ENCODE measurements at places on chromosomes 12 and 14.

DNA sequence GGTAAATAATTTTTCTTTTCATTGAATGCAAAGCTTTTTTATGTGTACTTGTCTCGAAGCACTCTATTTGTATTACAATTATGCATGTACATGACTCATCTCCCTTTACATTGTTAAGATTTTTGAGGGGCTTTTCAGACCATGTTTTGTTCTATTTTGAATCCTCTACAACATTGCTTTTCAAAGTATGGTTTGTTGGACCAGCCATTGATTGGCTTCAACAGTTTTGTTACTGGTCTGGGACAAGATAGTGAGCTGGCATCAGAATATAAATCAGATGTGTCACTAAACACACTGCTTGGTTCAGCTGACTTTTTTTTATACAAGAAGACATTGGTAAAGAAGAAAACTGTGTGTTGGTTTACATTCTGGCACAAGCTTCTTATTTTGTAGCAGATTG is 122.3 kb downstream of the MON2 start:
- DNase-seq: no peak

- peak; percentile 25 for DNase-seq
Measured at GRCh38 chr12:13094367-13094766, 9.1 kb downstream of the GSG1 start.

GRCh38 chr14:69288011-69288771 is 28.2 kb downstream of the GALNT16 start:
- DNase-seq: no peak

- no peak for DNase-seq
Measured at GRCh38 chr12:71107936-71108335, 49.9 kb downstream of the TSPAN8 start.

- DNase-seq: peak; percentile 68
Measured at GRCh38 chr14:106372870-106373652, 846.7 kb downstream of the TMEM121 start.

- no peak for DNase-seq
Measured at GRCh38 chr14:52678591-52678990, 16.8 kb downstream of the ERO1A start.

DNA sequence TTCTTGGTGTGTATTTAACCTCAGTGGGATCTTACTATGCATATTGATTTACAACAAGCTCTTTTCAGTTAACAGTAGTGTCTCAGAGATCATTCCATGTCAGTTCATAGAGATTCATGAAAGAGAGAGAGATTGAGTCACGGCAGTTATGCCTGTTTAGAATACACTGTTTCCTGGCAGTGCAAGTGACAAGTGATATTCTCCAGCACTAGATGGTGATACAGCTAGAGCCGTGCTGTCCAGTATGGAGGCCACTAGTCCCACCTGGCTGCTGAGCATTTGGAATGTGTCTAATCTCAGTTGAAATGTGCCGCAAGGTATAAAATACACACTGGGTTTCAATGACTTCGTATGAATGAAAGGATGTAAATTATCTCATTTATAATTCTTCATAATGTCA is 184.4 kb downstream of the SUDS3 start:
- DNase-seq: no peak

DNA sequence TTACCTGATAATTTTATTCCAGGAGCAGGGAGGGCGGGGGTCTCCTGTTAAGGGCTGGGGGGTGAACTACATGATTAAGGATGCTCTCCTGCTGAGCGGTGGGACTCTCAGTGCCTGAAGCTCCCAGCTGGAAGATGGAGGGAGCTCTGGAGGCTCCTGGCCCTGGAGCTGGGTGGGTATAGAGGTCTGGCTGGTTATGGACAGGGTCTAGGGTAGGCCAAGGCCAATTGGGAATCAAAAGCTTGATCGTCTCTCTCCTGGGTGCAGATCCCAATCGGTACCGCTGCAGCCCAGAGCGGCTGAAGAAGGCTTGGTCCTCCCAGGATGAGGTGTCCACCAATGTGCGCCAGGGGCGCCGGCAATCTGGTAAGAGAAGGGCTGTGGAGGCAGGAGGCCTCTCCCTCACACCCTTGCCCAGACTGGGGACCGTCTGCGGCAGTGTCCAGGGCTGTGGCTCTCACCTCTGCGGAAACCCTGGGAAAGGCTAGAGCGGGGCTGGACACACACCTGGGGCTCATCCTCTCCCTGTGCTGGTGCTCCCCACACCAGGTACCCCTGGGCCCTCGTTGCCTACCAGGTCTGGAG is 28.4 kb downstream of the PLEKHG3 start:
- no peak for DNase-seq

DNA sequence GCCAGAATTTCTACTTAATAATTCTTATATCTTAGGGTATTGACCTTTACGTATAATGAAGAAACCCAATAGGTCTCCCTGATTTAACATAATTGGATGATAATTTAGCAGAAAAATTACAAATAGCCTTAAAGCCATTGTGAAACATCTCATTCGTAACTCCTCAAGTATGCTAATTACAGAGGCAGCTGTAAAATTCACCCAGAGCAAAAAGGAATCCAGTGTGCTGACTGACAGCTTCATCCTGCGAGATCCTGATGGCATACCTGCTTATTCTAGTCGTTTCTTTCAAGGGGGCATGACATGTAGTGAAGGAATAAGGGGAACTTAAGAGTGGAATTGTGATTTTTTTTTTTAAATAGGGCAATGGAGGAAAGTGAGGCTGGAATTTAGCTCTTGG is 291.5 kb downstream of the FUT8 start:
- DNase-seq: no peak

- DNase-seq: no peak
Measured at GRCh38 chr14:75399843-75400775, 27.7 kb upstream of the JDP2 start.

- no peak for DNase-seq
Measured at GRCh38 chr12:118332511-118332910, 40.2 kb downstream of the TAOK3 start.

GRCh38 chr12:121893961-121894460 is 5.4 kb downstream of the PSMD9 start:
- DNase-seq: no peak

GRCh38 chr12:92365836-92366235 is 220.2 kb upstream of the BTG1 start:
- DNase-seq: no peak

DNA sequence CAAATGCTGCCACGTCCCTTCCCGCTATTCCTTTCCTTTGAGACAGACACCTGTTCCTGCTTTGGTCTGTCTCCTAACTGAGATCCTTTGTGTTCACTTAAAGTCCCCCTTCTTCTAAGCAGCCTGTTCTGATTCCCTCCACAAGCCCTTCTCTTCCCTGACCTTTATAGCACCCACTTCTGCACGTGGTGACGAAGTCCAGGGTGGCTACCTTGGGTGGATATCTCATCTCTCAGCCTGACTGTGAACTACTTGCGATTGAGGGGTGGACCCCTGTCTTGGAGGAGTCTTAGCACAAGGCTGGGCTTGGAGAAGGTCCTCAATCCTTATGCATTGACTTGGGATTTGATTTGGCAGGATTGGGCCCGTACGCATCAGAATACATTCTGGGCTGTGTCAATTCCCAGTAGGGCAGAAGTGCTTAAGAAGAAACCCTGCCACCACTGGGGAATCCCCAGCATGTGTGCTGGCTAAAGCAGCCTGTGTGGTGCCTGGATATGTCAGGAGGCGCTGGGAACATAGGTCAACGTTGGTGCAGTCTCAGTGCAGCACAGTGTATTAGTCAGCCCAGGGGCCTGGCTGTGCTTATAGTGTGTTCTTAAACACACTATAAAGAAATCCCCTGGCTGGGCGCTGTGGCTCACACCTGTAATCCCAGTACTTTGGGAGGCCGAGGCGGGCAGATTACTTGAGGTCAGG is 23.6 kb downstream of the KRT80 start:
- no peak for DNase-seq

DNA sequence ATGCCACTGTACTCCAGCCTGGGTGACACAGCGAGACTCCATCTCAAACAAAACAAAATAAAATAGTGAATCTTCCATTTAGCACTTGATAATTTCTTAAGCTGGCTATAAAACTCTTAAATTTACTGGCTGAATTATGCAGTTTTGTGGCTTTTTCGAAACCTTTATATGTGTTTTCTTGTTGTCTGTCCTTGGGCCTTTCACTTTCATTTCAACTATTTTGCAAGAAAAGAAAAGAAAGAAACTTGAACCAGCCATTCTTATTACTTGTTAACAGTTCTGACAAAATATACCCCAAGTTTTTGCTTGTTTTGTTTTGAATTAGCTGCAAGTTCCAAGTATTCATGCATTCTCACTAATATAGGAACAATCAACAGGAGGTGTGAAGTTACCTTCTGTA is 42.8 kb downstream of the PRICKLE1 start:
- DNase-seq: no peak

- no peak for DNase-seq
Measured at GRCh38 chr12:57008178-57008577, 1.8 kb upstream of the ZBTB39 start.

DNA sequence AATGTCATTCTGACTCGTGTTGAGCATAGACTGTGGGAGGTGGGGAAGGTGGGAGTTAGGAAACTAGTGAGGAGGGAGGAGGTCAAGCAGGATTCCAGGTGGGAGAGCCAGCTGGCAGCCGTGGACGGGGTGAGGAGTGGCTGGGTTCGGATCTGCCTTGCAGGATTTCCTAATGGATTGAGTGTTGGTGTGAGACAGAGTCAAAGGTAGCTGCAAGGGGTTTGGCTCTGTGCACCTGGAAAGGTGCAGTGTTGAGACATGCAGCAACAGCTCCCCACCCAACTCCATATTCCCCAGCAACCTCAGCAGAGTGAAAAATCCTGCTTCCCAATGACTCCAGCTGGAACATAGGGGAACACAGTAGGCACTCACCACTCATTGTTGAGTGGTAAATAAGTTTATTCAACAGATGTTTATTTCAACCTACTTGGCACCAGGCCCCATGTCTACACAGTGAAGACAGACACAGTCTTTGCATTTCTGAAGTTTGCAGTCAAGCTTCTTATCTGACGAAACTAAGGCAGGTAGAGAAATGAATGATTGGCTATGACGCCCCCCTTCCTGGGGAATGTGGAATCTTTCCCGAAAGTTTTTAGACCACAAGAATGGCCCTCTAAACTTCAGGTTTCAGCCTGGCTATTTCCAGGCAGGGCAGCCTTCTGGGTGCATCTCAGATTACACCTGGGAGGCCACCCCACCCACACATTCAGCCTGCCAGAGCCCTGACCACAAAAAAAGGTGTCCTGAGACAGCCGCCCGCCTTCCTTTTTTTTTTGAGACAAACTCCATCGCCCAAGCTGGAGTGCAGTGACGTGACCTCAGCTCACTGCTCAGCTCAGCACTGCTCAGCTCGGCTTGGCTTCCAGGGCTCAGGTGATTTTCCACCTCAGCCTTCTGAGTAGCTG is 37.9 kb upstream of the PLEKHG6 start:
- DNase-seq: peak; percentile 45

DNA sequence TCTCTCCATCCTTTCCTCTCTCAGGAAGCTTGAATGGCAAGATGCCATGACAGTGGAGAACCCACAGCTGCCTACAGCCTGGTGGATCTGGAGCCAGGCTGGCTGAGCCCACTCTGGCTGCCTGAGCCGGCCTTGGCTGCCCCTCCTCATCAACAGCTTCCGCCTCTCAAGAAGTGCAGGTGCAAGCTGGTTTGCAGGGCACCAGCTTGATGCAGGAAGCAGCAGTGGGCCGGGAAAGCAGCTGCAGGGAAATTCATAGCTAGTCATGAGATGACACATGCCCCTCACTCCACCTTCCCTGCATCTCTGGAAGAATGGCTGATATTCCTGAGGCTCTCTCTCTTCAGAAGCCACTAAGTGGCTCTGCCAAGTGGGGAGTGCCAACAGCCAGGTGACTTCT is 289.1 kb downstream of the RPS29 start:
- no peak for DNase-seq

GRCh38 chr12:40203060-40203430 is 21.8 kb upstream of the LRRK2 start:
- DNase-seq: no peak

- no peak for DNase-seq
Measured at GRCh38 chr14:103385929-103386712, 906 bp downstream of the MARK3 start.

GRCh38 chr12:111316671-111317070 is 52.2 kb downstream of the PHETA1 start:
- DNase-seq: no peak
